Muscle of leg (tissue), 16 donors: ENCODE measurements at places on chromosomes 1 and 21. TPM values are rescaled to one million over a fixed set of nuclear protein-coding genes. Genes with fewer than 3 reads are reported as not detected.

LYSMD1 gene
- total RNA-seq: 14.1 TPM

ZFP69B gene
- 3.5 TPM for total RNA-seq

ADAMTS1 gene
- 13.4 TPM for total RNA-seq

RPE65 gene
- total RNA-seq: 0.04 TPM

CFAP74 gene
- total RNA-seq: not detected

CATSPER4 gene
- not detected for total RNA-seq
